Neural crest cell (in vitro differentiated cells): ENCODE measurements at places on chromosomes 3 and 15. TPM values are rescaled to one million over a fixed set of nuclear protein-coding genes. Genes with fewer than 3 reads are reported as not detected.
A peak's percentile ranks its signal among the peaks of the same experiment; 100 is the strongest.

- H3K4me3 ChIP-seq: no peak overlapping the region
- no peaks in the 10 kb centered on the region for H3K4me1 ChIP-seq
- no peak for DNase-seq
- no peaks in the 10 kb centered on the region for H3K27me3 ChIP-seq
- H3K36me3 ChIP-seq: peaks cover 4% of the 10 kb centered on the region
Measured at GRCh38 chr3:161607056-161607455, 110.4 kb downstream of the OTOL1 start.

DNA sequence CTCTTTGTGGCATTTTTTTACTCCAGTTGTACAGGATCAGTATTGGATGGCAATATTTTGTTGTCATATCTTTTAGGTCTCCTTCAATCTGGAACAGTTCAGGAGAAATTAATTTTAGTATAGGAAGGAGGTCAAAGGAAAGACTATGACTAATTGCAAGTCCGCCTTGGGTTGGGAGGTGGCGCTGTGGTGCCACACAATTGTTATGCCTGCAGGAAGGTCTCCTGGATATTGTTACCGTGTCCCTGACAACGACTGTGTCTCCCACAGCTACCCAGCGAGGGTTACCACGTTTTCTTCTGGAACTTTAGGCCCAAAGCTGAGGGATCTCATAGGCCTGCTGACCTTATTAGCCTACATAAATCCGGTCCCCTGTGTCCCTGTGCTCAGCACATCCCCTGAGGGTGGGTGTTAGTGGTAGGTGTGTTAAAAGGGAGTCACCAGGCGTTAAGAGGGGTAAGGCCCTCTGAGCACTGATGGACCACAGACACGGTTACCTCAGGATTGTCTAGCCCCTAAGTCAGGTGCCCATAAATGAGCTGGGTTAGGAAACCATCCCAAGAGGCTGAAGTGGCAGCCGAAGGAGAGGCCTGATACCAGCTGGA is 31.5 kb downstream of the KCNAB1 start:
- no peaks in the 10 kb centered on the region for H3K27me3 ChIP-seq
- peak overlapping the region; percentile 8 for H3K27ac ChIP-seq
- H3K36me3 ChIP-seq: peaks cover 2% of the 10 kb centered on the region
- peak; percentile 59 for DNase-seq
- H3K4me1 ChIP-seq: peaks cover 23% of the 10 kb centered on the region
- H3K4me3 ChIP-seq: no peak overlapping the region

DNA sequence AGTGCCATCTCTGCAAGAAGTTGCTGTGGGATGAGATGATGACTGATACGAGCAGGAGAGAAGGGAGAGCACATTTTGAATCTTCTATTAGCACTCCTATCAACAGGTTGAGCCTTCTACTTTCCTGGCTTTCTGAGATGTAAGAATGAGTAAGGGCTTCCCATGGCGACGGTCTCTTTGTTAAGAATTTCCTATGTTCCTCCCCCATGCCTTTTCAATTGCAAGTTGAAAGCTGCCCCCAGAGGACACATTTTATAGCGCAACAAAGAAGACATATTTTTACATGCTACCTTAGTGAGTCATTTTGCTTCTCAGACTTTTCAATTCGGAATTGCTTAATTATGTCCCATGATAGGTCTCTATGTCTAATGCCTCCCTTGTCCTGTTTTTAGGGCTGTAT is 71.3 kb upstream of the LRTM1 start:
- peaks cover 29% of the 10 kb centered on the region for H3K4me1 ChIP-seq
- H3K4me3 ChIP-seq: no peak overlapping the region
- H3K27ac ChIP-seq: peak overlapping the region; percentile 98
- no peaks in the 10 kb centered on the region for H3K27me3 ChIP-seq
- H3K36me3 ChIP-seq: no peaks in the 10 kb centered on the region
- peak; percentile 12 for DNase-seq

SACM1L gene
- total RNA-seq: 44.1 and 45.7 TPM in 2 replicates

DNA sequence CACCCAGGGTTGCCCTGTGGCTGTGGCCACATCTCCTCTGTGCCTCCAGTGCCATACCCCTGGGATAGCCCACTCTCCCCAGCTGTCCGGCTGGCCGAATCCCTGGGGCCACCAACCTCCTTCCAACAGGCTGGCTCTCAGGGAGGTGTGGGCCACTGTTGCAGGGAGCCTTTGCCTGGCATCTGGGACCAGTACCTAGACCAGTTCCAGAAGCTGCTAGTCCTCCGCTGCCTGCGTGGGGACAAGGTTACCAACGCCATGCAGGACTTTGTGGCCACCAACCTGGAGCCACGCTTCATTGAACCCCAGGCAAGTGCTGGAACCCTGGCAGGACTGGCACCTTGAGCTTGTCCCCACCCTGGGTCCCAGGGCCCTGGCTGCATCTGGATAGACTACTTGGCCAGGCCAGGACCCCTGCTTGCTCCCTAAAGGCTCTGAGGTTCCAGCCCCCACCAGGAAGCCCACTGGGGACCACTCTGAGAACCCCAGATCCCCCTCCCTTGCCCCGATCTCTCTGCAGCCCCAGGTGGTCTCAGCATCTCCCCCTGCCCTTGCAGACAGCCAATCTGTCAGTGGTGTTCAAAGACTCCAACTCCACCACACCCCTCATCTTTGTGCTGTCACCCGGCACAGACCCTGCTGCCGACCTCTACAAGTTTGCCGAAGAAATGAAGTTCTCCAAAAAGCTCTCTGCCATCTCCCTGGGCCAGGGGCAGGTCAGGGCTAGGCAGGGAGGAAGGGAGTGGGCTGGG is 50.0 kb downstream of the SEMA3G start:
- H3K4me3 ChIP-seq: no peak overlapping the region
- H3K4me1 ChIP-seq: no peaks in the 10 kb centered on the region
- H3K27ac ChIP-seq: no peak overlapping the region

GRCh38 chr15:56817321-56818080 is 84.2 kb upstream of the ZNF280D start:
- H3K36me3 ChIP-seq: no peaks in the 10 kb centered on the region
- H3K4me3 ChIP-seq: no peak overlapping the region
- H3K27ac ChIP-seq: no peak overlapping the region
- peaks cover 8% of the 10 kb centered on the region for H3K4me1 ChIP-seq
- no peak for DNase-seq

DNA sequence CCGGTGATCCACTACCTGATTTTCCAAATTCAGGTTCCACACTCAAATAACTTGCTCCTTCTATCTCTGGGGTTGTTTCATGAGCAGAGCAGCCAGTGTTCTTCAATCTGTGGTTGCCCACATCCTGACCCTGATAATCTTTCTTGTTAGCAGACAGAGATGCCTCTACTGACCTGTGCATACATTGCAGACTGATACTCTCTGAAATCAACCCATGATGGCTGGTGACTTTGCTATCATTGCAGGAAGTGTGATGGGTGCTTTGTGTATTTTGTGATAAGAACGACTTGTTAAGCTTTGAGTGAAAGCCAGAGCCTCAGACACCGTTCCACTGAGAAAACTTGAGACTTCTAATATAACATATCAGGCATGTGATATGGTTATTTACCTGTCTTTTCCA is 39.9 kb downstream of the GATM start:
- DNase-seq: no peak
- H3K36me3 ChIP-seq: no peaks in the 10 kb centered on the region
- H3K27ac ChIP-seq: no peak overlapping the region
- H3K4me1 ChIP-seq: no peaks in the 10 kb centered on the region
- H3K4me3 ChIP-seq: no peak overlapping the region

DNA sequence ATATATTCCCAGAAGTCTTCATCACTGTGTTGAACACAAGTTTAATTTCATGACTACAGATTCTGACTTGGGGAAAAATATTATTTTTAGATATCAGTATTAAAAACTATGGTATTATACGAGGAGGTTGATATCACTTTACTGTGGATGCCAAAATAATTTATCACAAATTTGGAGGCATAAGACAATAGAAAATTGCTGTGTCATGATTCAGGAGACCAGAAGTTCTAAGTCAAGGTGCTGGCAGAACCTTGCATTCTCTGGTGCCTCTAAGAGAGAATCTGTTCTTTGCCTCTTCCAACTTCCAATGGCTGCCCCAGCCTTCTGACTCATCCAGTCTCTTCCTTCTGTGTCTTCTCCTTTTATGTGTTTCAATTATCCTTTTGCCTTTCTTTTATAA is 325.0 kb upstream of the CNTN4 start:
- no peaks in the 10 kb centered on the region for H3K36me3 ChIP-seq
- no peak overlapping the region for H3K4me3 ChIP-seq
- H3K27me3 ChIP-seq: no peaks in the 10 kb centered on the region
- no peak for DNase-seq
- no peak overlapping the region for H3K27ac ChIP-seq

DNA sequence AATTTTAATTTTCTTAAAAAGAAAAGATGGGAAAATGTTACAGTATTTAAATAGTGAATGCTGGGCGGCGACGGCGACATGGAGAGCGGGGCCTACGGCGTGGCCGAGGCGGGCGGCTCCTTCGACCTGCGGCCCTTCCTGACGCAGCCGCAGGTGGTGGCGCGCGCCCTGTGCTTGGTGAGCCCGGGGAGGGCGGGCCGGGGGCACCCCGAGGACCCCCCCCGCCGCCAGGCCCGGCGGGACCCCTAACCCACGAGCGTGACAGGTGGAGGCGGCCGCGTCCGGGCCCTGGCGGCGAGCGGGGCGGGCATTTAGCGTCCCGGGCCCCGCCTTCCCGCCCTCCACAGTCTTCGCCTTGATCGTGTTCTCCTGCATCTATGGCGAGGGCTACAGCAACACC is 38.4 kb upstream of the GOLGA8J start:
- no peak overlapping the region for H3K27ac ChIP-seq
- H3K36me3 ChIP-seq: no peaks in the 10 kb centered on the region
- H3K27me3 ChIP-seq: no peaks in the 10 kb centered on the region
- no peak overlapping the region for H3K4me3 ChIP-seq
- no peak for DNase-seq
- H3K4me1 ChIP-seq: peaks cover 21% of the 10 kb centered on the region

TTLL13 gene
- 0.19 TPM in 1 of 2 replicates, not detected in the other for total RNA-seq

DNA sequence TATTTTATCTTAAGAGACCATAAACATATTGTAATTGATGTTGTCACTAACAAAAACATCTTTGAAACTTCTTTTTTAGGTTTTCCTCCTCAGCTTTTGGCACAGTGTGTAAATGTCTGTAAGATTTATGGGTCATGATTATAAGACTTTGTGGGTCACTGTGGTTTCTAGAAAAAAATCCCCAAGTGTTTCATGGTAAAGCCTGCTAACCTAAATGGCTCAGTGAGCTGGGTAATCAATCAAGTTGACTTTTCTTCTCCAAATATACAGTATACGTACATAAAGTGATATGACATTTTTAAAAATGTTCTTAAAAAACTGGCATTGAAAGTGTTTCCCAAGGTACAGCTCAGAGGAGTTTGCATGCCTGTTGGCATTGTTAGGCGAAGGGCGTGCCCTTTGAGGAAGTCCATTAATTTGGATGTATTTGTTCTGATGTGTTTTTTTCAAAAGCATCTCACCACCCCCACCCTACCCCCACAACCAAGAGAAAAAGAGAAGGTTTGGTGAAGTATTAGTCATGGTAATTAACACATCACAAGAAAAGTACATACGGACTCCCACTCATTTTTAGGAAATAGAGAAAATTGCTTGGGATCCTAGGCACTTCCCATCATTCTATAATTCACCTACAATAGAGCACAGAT is 385.4 kb upstream of the LRRC3B start:
- no peak overlapping the region for H3K27ac ChIP-seq
- H3K27me3 ChIP-seq: no peaks in the 10 kb centered on the region
- no peaks in the 10 kb centered on the region for H3K4me1 ChIP-seq
- H3K36me3 ChIP-seq: no peaks in the 10 kb centered on the region
- H3K4me3 ChIP-seq: no peak overlapping the region

CCR2 gene
- total RNA-seq: not detected in 2 replicates

SYNPR gene
- total RNA-seq: not detected in 2 replicates

DNA sequence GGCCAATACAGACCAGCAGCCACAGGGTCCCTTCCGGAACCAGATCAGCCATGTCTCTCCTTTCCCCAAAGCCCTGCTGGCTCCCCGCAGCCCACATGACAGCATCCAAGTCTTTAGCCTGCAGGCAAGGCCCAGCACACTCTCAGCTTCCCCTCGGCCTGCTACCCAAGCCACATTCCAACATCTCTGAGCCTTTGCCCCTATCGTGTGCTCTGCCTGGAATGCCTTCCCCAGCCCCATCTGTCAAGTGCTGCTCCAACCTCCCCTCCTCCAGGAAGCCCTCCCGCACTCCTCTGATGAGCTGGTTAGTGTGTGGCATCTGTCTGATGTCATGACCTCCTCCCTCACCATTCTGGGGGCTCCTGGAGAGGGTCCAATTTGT is 8.5 kb downstream of the PLXND1 start:
- peaks cover 60% of the 10 kb centered on the region for H3K4me1 ChIP-seq
- DNase-seq: no peak
- no peaks in the 10 kb centered on the region for H3K27me3 ChIP-seq
- no peak overlapping the region for H3K27ac ChIP-seq
- H3K4me3 ChIP-seq: no peak overlapping the region

DNA sequence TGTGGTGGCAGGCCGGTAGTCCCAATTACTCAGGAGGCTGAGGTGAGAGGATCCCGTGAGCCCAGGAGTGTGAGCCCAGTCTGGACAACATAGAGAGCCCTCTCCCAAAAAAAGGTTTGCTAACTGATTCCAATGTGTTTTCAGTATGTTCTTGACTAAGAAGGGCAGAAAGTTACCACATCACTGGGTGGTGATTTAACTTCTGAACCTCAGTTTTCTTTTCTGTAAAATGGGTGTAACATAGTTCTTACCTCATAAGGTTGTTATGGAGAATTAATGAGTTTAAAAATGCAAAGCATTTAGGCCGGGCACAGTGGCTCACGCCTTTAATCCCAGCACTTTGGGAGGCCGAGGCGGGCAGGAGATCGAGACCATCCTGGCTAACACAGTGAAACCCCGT is 28.5 kb upstream of the RAF1 start:
- H3K4me3 ChIP-seq: no peak overlapping the region
- DNase-seq: no peak
- no peaks in the 10 kb centered on the region for H3K36me3 ChIP-seq

- no peak for DNase-seq
- no peak overlapping the region for H3K27ac ChIP-seq
- H3K27me3 ChIP-seq: no peaks in the 10 kb centered on the region
Measured at GRCh38 chr3:2741516-2741915, 368.7 kb downstream of the IL5RA start.

DNA sequence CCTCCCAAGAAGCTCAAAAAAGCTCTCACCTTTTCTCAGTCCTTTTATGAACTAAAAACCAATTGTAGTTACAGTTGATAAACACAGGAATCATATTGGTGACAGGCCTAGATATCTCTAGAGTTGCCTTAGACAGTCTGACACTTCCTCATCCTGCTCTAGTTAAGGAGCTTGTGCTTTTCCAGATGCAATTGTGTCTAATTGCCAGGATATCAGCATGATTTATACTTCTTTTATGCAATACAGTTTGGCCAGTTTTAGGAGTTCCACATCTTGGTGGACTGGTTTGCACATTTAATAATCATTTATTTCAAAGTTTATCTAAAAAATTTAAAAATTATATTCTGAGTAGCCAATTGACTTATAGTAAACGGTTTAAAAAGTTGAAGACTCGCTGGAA is 95.7 kb downstream of the DUT start:
- no peaks in the 10 kb centered on the region for H3K27me3 ChIP-seq
- no peak overlapping the region for H3K27ac ChIP-seq
- H3K4me3 ChIP-seq: no peak overlapping the region
- peaks cover 19% of the 10 kb centered on the region for H3K4me1 ChIP-seq
- DNase-seq: no peak

GRCh38 chr3:126026277-126026751 is 57.3 kb downstream of the ROPN1B start:
- peaks cover 25% of the 10 kb centered on the region for H3K36me3 ChIP-seq
- no peak for DNase-seq
- H3K4me1 ChIP-seq: no peaks in the 10 kb centered on the region
- no peak overlapping the region for H3K4me3 ChIP-seq

PAK6 gene
- total RNA-seq: 0.28 and 0.93 TPM in 2 replicates

- peaks cover 23% of the 10 kb centered on the region for H3K27me3 ChIP-seq
- peak overlapping the region; percentile 91 for H3K27ac ChIP-seq
- H3K36me3 ChIP-seq: peaks cover 3% of the 10 kb centered on the region
Measured at GRCh38 chr3:186108106-186108940, 566 bp downstream of the ETV5 start.

PLCH1 gene
- 21.4 and 22.4 TPM in 2 replicates for total RNA-seq
